ENCODE measurements at places on chromosomes 11 and 22.

- no peak for DNase-seq
These were observed 64.0 kb downstream of the OTOG start for GRCh38 chr11:17611049-17611448.

GRCh38 chr11:57658023-57658361 lies 430 bp downstream of the CLP1 start:
- DNase-seq: no peak

DNA sequence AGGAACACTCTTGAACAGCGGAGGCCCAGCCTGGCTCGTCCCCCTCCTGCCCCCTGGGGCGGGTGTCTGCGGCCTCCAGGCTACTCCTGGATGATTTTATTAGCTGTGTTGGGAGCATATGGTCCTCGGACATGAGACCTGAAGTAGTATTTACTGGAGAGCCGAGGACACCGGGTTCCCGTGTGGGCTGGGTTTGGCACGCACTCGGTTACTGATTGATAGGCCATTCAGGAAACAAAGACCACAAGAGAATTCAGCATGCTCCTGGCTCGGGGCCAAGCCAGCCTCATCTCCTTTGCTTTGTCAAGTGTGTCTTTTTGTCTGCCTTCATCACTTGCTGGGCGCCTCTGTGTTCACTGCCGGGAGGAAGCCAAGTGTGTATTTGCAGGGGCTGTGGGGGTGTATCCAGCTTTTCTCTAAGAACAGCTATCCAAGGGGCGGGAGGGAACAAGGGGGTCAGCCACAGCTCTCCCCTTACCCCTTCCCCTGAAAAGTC lies 9.7 kb downstream of the FXYD2 start:
- DNase-seq: no peak

- DNase-seq: no peak
These were observed 268.4 kb downstream of the FAM76B start for GRCh38 chr11:95521133-95521542.

DNA sequence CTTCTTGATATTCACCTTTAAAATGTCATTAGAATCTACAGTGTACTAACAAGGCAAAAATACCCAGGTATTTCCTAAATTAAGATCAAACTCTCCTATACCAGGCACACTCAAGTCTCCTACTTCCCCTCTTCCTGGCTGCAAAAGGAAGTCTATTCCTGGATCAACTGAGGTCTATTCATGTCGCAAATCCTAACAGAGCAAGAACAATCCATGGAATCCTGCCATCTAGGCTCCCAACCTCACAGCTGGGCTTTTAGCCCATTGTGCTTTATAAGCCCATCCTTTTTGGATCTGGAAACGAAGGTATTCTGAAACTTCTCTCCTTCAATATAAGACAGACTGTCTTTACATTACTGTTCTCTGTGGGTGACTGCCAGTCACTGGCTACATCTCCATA lies 161.8 kb downstream of the SOX6 start:
- DNase-seq: no peak

- peak; percentile 17 for DNase-seq
These were observed 988 bp downstream of the TNRC6B start for GRCh38 chr22:40178417-40179409.

DNA sequence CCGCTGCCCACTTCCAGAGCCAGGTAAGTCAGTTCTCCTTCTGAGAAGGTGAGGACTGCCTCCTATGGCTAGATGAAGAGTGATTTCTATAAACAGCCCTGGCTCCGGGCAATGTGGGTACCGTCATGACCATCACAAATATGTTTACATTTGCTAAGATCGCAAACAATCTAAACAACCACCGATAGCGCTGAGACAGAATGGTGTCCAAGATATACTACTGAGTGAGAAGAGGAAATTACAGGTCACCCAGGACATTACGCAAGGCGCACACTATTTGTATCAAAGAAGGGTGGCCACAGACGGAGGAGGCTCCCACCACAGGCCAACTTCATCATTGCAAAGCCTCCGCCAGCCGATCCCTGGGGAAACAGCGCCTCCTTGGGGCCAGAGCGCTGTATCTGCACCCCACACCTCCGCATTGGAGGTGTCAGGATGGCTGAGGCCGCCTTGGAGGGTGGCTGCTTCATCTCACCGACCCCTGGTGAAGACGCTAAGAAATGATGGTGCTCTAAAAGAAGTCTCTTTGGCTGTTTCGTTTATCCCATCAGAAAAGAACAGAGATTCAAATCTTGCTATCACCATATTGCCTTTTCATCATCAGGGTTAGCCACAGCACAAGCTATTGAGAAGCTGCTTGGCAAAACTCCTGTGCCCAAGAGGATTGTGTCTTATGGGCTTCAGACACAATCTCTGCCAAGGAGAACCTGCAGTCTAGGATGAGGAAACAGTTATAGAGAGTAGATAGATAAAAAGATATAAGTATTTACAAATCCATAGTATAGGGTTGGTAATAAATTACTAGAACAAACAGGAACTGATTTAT lies 12.3 kb upstream of the ASRGL1 start:
- no peak for DNase-seq
